ENCODE measurements at places on chromosomes 7 and 10.

DNA sequence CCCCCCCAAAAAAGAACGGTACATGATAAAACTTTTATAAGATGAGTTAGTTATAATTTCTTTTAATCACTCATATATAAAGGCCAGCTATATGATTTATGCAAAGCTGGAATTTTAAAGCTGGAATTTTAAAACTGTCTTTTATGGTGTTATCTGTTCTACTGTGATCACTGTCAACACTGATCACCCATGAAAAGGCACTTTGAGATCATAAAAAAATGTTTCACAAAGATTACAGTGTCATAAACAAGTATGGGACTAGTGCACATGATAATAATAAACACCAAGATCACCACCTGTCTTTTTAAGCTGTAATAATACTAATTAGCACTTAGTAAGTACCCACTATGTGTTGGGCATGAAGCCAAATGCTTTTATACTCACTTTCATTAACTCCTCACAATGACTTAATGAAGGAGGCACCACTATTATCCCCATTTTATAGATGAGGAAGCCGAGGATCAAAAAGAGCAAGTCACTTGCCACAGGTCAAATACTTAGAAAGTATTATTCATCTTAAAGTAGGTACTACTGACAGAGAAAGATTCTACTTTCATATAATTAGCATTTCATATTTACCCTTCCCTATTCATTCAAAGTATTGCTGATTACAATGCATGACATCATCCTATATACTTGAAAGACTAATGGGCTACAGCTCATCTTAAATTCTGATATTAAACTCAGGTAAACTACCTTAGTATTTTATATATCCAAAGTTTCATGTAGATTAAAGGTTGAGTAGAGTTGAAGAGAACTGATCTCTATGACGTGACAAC, 8.3 kb upstream of the RHOBTB1 start:
- no peak for DNase-seq

GRCh38 chr10:123565691-123566660, 100.2 kb upstream of the GPR26 start:
- DNase-seq = no peak

DNA sequence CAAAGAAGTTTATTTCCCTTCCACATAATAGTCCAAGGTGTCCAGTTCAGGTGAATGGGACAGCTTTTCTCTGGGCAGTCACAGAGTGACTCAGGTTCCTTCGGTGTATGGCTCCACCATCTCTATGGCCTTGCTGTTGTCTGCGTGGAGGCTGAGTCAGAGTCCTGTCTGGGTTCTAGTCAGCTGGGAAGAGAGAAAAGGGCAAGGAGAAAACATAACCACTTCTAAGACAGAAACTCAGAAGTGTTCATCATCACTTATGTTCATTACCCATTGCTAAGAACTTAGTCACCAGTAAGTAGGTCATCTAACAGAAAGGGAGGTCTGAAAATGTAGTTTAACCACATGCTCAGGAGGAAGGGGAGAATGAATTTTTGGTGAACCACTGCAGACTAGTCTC, 32.4 kb upstream of the CCDC7 start:
- DNase-seq = no peak

GRCh38 chr10:126090443-126090842, 194.1 kb downstream of the FANK1 start:
- DNase-seq = no peak

GRCh38 chr7:101538596-101539459, 90.3 kb downstream of the MYL10 start:
- peak; percentile 50 for DNase-seq

- no peak for DNase-seq
Observed at GRCh38 chr10:70683601-70683934, 11.3 kb downstream of the ADAMTS14 start.

- no peak for DNase-seq
Observed at GRCh38 chr7:1599640-1600395, 30.0 kb upstream of the PSMG3 start.

- no peak for DNase-seq
Observed at GRCh38 chr7:42883950-42884349, 27.9 kb downstream of the C7orf25 start.
